Nephron progenitor cell (in vitro differentiated cells): ENCODE measurements at places on chromosomes 12 and 14.

GRCh38 chr12:124171231-124171979 lies 123.5 kb upstream of the RFLNA start:
- DNase-seq, result no peak

DNA sequence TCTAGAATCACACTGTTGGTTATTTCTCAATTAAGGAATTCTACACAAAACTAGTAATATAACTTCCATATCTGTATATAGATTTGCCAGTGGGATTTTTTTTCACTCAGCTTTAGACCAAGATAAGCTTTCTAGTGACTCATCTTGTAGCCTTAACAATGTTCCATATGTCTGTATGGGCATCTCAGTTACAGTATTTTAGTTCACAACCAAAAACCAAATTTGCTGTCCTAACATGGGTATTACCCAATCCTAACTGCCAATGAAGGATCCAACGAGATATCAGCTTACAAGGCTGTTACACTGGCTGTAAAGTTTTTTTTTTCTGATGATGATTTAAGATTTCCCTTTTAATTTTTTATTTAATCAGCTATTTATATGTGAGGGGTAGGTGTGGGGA lies 31.5 kb upstream of the KRR1 start:
- no peak for DNase-seq

GRCh38 chr12:24455811-24456210 lies 493.1 kb downstream of the BCAT1 start:
- DNase-seq, result no peak

DNA sequence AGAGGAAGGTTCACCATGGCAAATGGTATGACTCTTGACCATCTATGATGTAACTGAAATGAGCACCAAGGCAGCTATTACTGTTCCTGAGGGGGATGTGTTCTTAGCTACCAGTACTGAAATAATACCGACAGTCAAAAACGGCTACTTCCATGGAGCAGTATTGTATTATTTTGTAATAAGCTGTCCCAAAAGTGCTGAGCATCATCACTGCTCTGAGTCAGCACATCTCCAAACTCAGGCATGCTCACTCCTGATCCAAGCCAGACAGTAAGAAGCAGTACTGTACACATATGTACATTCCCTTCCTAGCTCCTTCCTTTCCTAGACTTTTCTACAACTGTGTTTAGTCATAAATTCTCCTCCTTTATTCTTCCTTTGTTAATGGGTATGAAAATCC lies 8.6 kb downstream of the VTI1B start:
- no peak for DNase-seq
